ENCODE measurements at places on chromosomes 6 and 20. TPM values are rescaled to one million over a fixed set of nuclear protein-coding genes. Genes with fewer than 3 reads are reported as not detected.

PACSIN1 gene
- total RNA-seq, result not detected

SRMS gene
- total RNA-seq, result not detected

LPIN3 gene
- 6.0 TPM for total RNA-seq

EPB41L1 gene
- 24.5 TPM for total RNA-seq

TUBE1 gene
- 21.2 TPM for total RNA-seq

SLC22A16 gene
- total RNA-seq, result not detected

LY6G5C gene
- total RNA-seq, result 0.43 TPM

EPM2A gene
- total RNA-seq, result 8.5 TPM

RNASET2 gene
- total RNA-seq, result 45.4 TPM
